ENCODE measurements at places on chromosomes 1 and 21.
A peak's percentile ranks its signal among the peaks of the same experiment; 100 is the strongest.

GRCh38 chr1:26034504-26035202, 11.3 kb downstream of the SLC30A2 start:
- peak; percentile 11 for DNase-seq

- DNase-seq, result no peak
These were observed 9.8 kb downstream of the TNFRSF18 start for GRCh38 chr1:1196431-1197187.

GRCh38 chr1:5448486-5448885, 543.7 kb downstream of the NPHP4 start:
- DNase-seq, result no peak

DNA sequence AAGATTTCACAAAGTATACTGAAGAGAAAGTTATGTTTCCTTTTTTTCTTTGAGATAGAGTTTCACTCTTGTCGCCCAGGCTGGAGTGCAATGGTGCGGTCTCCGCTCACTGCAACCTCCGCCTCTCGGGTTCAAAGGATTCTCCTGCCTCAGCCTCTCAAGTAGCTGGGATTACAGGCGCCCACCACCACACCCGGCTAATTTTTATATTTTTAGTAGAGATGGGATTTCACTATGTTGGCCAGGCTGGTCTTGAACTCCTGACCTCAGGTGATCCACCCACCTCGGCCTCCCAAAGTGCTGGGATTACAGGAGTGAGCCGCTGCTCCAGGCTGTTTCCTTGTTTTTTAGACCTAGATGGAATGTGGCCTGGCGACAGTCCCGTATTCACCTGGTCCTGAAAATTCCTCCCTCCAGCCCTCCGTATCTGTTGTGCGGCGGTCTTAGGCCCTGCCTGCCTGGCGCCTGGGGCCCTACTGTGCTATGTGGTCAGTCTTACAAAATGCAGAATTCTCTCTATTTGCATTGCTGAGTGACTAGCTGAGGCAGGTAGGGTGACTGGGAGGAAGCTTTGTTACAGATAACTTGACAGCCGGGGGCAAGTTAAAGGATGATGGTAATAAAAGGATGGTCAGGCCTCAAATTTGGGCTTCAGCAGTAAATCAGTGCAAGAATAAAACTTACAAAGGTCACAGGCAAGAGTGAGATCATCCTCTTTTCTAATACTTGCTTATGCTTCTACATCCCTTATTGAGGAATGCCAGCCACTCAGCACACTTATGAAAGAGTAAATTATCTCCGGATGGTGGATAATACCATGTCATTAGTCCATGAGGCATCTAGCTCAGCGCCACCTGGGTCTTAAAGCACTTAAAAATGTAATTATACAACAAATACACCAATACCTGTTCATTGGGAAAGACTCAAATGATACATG, 30.3 kb downstream of the PARK7 start:
- no peak for DNase-seq
